GDM1 (cell line): ENCODE measurements at places on chromosomes 13 and 19.

DNA sequence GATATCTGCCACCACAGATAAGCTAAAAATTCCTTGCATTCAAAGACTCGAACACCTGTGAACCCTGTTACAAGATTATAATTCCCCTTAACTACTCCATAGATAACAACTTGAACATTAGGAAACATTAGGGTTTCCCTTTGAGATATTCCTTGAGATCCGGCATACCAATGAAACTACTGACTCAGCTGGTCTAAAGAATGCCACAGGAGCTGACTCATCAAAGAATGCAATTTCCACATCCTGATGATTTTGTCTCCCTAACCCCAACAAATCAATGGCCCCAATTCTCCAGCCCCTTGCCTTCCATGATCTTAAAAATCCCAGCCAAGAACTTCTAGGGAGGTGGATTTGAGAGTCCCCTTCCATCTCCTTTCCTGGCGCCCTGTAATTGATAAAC, 35.6 kb upstream of the ZNF599 start:
- DNase-seq, result no peak

- DNase-seq, result no peak
Measured at GRCh38 chr19:13033819-13034611, 38.7 kb downstream of the NFIX start.

GRCh38 chr19:51251468-51251820, 564 bp downstream of the SIGLECL1 start:
- DNase-seq, result no peak

DNA sequence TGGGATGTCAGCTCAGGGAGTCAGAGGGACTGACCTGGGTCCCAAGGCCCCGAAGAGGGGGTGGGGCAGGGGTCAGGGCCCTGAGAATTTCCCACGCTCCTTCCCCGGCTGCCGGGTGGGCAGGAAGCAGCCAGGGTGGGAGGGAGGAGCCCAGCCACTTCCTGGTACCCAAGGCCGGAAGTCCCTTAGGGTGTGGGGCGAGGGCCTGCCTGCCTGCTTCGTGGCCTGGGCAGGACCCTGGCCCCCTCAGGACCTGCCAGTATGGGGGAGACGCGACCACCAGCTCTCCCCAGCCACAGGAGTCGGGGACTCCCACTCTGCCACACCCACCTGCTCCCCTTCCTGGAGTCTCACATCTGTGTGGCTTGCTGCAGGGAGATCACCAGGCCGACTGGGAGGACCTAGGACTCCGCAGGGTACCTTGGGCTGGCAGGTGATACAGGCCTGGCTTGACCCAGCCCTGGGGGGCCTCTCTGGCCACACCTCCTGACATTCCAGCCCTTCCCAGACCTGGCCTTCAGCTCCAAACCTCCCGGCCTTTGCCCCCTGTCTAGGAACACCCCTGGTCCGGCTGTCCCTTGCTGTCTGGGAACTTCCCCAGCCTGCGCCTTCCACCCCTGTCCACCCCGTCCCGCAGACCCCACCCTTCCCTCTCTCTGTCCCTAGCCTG, 9.8 kb upstream of the CIRBP start:
- DNase-seq, result no peak

GRCh38 chr19:30450100-30450499, 77.9 kb downstream of the ZNF536 start:
- DNase-seq, result no peak

DNA sequence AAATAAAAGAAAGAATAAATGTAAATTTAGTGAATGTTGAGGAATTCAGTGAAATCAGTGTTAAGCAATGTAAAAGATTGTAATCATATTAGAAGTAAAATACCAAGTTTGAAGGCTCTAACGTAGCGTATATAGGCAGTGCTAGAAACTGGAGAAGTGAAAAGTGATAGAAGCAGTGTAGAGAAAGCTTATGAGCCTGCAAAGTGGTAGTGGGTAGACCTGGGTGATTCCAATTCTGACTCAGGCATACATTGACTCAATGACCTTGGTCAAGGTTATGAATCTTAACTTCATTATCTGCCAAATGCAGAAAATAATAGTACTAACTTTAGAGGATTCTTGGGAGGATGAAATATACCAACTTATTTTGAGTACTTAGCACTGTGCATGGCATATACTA, 4.1 kb downstream of the SLC10A2 start:
- DNase-seq, result no peak

- DNase-seq, result no peak
Measured at GRCh38 chr13:85316506-85317025, 482.7 kb downstream of the SLITRK6 start.

DNA sequence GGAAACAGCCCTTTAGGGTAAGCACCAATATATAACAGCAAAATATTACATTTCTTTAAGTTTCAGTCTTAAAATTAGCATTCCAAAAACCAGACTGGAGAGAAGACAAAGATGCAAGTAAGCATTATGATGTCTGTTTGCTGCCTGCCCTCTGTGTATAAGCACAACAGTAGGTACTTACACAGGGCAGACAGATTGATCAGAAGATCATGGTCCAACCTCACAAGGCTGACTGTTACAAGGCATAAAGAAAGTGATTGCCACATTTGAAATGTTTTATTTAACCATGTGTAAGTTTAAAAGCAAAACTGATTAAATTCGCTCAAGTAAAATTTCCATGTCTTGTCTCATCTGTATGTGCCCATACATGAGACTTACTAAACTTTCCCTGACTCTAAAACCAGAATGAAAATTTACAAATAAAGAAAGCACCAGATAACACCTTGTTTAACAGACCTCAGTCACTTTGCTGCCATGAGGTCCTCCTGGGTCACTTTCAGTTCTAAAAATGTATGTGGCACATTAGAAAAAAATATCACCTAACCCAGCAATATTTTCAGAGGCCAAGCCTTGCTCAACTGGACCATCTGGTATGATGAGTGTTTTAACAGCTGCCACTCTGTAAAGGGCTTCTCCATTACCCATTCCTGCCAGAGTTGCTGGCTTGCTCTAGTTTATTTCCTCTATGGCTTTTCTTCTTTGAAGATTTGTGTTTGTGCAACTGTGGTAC, 297.0 kb downstream of the RBM26 start:
- no peak for DNase-seq

DNA sequence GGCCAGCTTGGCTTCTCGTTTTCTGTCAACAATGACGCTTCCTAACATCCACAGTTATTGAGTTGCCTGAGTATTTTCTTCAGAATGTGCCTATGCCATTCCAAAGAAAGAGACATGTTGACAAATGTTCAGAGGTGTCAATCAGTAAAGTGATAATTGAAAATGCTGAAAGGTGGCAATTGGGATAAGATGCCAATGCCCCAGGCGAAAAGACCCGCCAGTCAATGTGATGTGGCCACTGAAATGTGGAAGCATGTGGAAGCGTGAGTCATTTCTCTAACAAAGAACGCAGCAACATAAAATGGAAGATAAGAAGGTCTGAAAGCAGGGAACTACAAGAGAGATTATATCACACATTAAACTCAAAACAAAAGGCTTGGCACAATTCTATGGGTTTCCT, 882.2 kb upstream of the SLC10A2 start:
- no peak for DNase-seq

DNA sequence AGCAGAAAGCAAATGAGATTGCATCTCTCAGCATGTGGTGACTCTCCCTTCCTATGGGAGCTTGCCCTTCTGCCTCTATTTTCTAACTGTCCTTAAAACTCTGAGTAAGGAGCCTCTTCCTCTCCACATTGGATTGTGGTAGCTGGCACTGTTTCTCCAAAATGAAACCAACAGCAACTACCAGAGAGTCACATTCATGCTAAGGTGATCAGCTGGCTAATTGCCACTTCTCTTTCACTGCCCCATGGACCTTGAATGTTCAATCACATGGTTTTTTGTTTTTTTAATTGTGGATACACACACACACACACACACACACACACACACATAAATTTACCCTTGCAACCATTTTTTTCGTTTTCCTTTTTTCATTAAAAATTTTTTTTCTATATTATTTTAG, 154.7 kb upstream of the TSC22D1 start:
- DNase-seq, result no peak

GRCh38 chr13:79966493-79966895, 374.4 kb downstream of the SPRY2 start:
- no peak for DNase-seq

GRCh38 chr13:79780240-79780639, 299.3 kb downstream of the NDFIP2 start:
- DNase-seq, result no peak

- no peak for DNase-seq
Measured at GRCh38 chr13:113669755-113670341, 2.8 kb downstream of the GRK1 start.

DNA sequence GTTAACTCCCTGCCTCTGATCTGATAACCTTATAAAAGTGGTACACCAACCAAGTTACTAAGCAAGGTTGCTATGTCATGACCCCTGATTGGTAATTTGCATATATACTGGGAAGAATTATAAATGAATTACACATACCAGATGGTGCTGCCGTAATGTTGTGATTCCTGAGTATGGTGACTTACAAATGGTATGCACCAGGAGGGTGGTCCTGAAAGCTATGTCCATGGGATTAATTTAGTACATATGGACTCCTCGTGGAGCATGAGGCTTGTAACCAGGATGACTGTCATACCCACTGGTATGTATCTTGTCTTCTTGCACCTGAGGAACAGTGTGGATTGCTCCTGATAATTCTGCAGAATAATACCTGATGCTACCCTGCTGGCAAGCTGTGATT, 240.6 kb downstream of the GPC6 start:
- DNase-seq, result no peak

DNA sequence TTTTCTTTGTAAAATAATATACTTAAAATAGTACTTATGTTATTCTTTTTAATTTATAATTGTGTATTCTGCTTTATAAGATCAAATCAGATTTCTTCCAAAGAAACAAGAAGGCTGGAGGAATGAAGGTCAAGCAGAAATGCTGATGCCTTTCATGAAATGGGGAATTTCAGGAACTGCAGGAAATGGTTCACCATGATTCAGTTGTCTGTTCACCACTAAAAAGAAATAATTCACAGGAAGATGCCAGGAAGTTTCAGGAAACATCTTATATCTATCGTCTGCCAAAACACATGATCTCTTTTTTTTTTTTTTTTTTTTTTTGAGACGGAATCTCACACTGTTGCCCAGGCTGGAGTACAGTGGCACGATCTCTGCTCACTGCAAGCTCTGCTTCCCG, 15.7 kb upstream of the SCEL start:
- no peak for DNase-seq

- no peak for DNase-seq
Measured at GRCh38 chr19:18396471-18397241, 766 bp downstream of the LRRC25 start.

- peak; percentile 10 for DNase-seq
Measured at GRCh38 chr19:4233282-4233853, 4.0 kb downstream of the EBI3 start.

- DNase-seq, result no peak
Measured at GRCh38 chr13:106597749-106598395, 29.9 kb upstream of the ARGLU1 start.
